ENCODE measurements at places on chromosomes 2 and 18.

DNA sequence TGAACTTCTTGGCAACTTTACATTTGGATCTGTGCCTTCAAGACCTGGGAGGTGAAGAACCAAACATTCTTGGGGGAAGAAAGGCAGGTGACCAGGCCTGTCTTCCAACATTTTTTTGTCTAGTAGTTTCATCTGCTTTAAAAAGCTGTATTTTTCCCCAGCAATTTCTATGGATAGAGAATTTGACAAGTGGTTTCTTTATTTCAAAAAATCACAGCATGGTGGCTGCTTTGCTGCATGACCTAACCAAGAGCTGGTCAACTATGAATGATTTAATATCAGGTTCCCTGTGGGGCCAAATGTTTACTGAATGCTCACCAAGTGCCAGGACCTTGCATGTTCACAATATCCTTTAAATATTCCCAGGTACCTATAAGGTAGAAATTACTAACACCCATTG, 19.1 kb downstream of the LRP2 start:
- DNase-seq: no peak

GRCh38 chr2:181306785-181307184, 150.4 kb upstream of the ITGA4 start:
- no peak for DNase-seq

DNA sequence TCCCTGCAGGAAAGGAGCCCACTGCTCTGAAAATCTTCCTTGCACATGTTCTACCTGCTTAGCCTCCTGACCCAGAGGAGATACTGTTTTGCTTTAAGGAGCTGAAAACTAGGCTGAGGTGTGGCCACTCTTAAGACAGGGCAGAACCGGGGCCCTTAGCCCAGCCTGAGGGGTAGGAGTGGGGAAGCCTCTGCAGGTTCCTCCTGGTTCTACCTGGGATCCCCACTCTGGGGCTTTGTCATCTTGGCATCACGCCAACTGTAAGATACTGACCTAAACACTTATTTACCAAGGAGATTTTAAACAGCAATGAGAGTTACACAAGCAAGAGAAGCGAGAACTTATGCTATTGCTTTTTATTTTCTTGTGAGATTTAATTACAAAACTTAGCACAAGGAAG, 86.9 kb downstream of the KCTD1 start:
- no peak for DNase-seq

DNA sequence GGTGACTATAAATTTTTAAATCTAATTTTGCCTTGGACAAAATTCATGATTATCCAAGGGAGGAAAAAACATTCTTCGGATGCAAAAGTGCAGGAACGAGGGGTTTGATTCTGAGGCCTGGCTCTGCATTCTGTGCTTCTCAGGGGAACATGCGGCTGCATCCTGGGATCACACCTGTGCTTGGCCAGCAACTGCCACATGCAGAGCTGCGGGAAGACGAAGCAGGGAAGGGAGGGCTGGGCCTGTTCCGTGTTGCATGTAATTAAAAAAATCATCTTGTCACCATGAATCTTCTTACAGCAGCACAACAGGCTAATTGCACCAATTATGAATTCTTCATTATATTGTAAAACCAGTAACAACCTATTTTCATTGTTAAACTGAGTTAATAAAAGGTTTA, 158.0 kb upstream of the ALKAL2 start:
- no peak for DNase-seq

DNA sequence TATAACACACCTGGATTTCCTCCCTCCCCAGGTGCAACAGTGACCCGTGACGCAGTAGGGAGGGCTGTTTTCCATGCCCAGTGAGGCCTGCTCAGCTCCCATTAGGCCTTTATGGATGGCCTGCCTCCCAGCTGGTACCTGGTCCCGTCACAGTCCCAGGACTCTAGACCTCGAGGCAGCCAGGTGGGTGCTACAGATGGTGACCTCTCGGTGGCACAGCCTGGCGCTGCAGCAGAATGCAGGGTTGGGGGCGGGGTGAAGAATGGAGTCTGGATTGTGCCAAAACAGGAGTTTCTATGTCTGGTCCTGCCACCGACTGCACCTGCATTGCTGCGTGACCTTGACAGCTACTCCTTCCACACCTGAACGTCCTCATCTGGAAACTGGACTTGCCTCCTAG, 18.0 kb upstream of the YWHAQ start:
- peak; percentile 71 for DNase-seq

DNA sequence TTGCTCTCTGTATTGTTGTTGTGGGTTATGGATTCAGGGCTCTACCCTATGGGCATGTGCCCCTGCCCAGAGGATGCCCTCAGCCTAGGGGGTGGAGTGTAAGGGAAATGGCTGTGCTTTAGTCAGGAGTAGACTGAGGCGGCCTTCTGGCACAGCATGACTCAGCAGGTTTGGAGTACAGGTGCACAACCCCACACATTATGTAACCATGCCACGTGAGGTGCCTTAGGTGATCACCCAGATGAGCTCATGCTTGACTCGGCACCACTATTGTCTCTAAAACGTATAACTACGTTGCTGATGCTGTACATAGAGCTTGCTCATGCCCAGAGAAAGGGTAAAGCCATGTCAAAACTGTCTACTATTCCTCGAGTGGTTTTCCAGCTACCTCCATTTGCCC, 48.3 kb upstream of the ZC3H15 start:
- DNase-seq: no peak

DNA sequence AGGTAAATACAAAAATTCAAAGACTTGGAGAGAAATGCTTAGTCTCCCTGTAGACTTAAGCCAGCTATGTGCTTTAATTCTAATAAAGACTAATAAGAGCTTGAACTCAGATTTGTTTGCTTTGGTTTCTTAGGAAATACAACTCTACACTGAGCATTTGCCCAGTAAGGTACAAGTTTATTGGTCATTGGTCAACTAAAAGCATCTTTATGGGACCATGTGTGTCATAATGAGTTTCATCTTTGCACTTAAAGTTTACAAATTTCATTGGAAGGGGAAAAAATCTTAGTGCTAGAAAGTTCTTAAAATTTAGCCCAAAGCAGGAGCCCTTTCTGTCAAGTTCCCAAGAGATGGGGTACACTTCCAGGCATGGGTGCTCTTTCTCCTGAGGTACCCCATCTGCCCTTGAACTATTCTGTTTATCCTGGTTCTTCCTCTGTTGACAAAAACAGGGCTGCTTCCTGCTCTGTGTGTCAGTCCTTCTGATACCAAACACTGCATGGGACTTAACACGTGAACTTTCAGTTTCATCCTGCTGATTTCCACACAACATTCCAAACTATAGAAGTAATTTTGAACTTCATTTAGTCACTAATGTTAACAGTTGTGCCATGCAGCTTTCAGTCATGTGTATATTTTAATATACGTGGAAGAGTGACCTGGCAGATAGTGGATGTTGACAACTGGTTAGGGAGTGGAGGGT, 200.2 kb downstream of the TPGS2 start:
- no peak for DNase-seq

- no peak for DNase-seq
Measured at GRCh38 chr2:188629753-188630527, 338.3 kb downstream of the GULP1 start.

GRCh38 chr2:44430342-44430741, 68.6 kb downstream of the CAMKMT start:
- no peak for DNase-seq

DNA sequence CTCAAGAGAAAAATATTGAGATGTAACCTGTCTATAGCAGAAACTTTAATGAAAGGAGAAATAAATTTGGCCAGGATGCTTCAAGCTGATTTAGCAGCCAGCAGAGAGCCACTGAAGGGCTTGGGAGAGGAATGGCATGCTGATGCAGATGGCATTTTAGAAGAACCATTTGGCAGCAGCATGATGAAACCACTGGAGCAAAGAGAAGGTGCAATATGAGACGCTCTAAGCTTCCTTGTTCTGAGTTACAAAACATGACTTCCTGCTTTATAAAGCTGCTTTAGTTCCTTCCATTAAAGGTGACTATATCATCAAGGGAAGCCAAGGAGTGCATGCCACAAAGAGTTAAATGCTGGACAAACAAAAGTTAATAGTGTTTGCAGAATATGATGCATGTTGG, 189.7 kb downstream of the PID1 start:
- peak; percentile 20 for DNase-seq

GRCh38 chr2:41597680-41598079, 450.1 kb upstream of the PKDCC start:
- no peak for DNase-seq

DNA sequence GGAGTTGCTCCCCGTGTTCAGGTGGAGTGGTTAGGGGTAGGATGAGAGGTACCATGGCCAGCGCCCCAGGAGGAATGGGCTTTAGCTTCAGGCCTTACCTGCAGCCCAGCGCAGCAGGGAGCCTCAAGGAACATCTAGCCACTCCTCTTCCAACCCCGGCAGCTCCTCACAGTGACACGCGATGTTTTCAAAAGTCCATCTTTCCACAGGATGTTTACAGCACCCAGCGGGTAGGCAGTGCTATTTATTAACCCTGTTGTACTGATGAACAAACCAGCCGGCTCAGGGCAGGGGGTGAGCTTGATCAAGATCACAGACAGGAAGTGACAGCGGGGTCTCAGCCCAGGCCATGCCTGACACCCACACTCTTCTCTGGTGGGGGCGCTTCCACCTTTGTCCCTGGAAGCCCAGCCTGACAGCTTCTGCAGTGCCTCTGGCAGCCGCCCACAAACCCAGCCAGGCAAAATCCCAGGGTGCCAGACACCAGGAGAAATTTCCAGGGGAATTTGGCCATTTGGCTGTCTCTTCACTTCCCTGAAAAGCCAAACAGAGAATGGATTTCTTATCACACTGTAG, 18.4 kb upstream of the PRLH start:
- no peak for DNase-seq

DNA sequence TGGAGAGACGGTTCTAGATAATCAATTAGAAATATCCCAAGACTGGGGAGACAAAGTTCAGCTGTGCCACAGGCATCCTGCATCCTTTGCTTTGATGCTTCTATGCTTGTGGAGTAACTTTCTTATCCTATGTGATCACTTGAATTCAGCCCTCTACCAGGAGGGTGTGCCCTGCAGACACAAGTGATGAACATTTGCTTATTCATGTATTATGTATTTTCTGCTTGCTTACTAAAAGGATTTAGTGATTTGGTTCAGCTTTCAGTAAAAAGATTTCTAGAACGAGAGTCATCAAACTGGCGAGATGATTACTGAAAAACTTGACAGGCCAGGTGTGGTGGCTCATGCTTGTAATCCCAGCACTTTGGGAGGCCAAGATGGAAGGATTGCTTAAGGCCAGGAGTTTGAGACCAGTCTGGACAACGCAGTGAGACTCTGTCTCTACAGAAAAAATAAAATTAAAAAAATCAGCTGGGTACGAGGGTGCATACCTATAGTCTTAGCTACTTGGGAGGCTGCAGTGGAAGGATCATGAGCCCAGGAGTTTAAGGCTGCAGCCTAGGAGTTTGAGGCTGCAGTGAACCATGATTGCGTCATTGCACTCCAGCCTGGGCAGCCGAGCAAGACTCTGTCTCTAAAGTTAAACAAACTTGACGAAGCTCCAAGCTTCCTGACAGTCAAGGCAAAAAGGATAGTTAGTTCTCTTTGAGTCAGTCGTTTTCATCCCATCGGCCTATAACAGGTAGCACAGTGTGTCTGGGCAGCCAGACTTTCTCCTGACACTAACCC, 13.3 kb downstream of the HK2 start:
- DNase-seq: no peak
